Chondrocyte (in vitro differentiated cells): ENCODE measurements at places on chromosomes 12 and 14. TPM values are rescaled to one million over a fixed set of nuclear protein-coding genes. Genes with fewer than 3 reads are reported as not detected.

The GLIPR1 gene
- total RNA-seq: 71.3 to 123 TPM (median 119 TPM) in 3 replicates

DNA sequence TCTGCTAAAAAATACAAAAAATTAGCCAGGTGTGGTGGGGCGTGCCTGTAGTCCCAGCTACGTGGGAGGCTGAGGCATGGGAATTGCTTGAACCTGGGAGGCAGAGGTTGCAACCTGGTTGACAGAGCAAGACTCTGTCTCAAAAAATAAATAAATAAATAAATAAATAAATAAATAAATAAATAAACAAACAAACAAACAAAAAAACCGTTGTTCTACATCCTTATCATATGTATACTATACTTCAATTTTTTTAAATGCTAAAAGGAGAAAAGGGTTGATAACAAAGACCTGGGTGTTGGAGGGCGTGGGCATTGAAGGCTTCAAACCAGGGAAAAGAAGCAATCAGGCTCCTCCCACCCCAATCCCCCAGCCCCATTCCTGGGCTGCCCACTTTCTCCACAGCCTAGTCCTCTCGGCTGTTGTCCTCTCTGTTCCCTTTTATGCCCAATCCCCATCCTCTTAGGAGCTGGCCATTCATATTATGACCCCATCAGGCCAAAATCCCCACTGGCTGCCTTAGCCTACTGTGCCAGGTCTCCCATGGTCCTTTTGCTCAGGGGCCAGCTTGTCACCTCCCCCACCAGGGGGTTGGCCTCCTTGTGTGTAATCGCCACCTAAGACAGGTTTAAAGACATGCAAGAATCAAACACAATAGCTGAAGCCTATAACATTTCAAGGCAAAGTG is 30.2 kb downstream of the CLMN start:
- no peak for DNase-seq
- no peak overlapping the region for H3K4me3 ChIP-seq
- H3K36me3 ChIP-seq: no peaks in the 10 kb centered on the region
- H3K27me3 ChIP-seq: no peaks in the 10 kb centered on the region

- H3K36me3 ChIP-seq: peaks cover 5% of the 10 kb centered on the region
- H3K27ac ChIP-seq: no peak overlapping the region
- peaks cover 25% of the 10 kb centered on the region for H3K4me1 ChIP-seq
- peak; percentile 56 for DNase-seq
- H3K4me3 ChIP-seq: no peak overlapping the region
- H3K27me3 ChIP-seq: no peaks in the 10 kb centered on the region
Measured at GRCh38 chr12:78119351-78119918, 288.7 kb downstream of the NAV3 start.

The STXBP6 gene
- 1.7 to 11.5 TPM (median 1.8 TPM) in 3 replicates for total RNA-seq

GRCh38 chr12:61713121-61713520 is 547.1 kb upstream of the USP15 start:
- no peak overlapping the region for H3K27ac ChIP-seq
- H3K27me3 ChIP-seq: no peaks in the 10 kb centered on the region
- H3K4me3 ChIP-seq: no peak overlapping the region
- H3K4me1 ChIP-seq: no peaks in the 10 kb centered on the region
- DNase-seq: no peak

DNA sequence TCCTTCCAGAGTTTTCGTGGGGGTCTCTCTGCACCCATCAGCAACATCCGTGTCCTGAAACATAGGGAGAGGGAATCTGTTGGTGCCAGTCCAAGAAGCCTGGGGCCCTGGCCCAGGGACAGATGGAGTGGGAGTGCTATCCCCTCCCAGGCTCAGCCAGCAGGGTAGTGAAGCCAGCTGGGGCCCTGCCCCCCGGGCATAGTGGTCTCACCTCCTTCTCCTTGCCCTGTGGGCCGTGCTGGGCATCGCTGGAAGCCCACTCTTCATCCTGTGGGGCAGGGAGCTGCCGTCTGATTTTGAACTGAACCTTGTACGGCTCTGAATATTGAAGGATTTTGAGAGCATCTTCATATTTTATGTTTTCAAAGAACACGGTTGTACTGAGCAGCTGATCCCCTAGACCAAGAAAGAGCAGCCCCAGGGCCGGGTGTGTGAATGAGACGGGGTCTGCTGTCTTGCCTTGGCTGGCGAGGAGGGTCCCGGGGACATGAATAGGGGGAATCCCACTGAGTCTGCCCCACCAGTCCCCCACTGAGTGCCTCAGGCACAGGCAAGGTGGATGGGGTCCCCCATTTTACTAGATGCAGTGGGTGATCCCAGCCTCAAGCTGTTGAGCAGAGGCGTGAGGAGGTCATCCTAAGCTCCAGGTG is 23.3 kb downstream of the AHNAK2 start:
- H3K27me3 ChIP-seq: no peaks in the 10 kb centered on the region
- peaks cover 47% of the 10 kb centered on the region for H3K36me3 ChIP-seq
- H3K4me1 ChIP-seq: peaks cover 19% of the 10 kb centered on the region
- DNase-seq: peak; percentile 78
- no peak overlapping the region for H3K27ac ChIP-seq

DNA sequence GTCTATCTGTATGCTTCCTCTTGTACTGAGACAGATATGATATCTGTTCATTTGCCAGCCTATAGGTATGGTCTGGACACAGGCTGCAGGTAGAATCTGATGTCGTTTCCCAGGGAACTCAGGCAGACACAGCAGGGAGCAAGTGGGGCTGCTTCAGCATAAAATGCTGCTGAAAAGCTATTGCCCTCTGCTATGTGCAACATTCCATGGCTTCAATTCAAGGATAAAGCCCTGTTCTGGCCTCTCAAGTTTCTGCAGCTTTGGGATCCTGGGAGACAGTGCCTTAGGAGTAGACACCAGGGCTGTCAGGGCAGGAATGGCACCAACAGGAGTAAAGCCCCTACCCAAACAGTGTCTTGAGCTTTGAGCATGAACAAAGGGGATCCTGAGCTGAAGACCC is 173.5 kb downstream of the SLC41A2 start:
- peak overlapping the region; percentile 75 for H3K27ac ChIP-seq
- peaks cover 8% of the 10 kb centered on the region for H3K4me1 ChIP-seq
- no peaks in the 10 kb centered on the region for H3K36me3 ChIP-seq
- no peak for DNase-seq
- H3K27me3 ChIP-seq: no peaks in the 10 kb centered on the region
- no peak overlapping the region for H3K4me3 ChIP-seq

DNA sequence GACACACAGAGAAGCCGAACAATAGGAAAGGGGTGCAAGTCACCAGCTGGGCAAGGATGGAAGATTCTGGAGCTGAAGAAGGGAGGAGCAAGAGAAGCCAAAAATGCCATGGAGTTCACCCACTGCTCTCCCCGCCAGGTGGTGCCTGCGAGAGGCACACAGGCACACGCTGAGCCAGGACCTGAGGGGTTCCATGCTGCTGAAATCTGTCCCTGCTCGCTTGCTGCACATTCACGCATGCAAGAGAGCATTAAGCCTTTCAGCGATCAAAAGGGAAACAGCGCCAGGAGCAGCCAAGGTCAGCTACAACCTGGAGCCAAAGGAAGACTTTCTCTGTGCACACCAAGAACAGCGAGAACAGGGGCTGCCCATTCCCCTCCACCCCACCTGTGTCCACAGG is 104.1 kb downstream of the ANO2 start:
- H3K27me3 ChIP-seq: no peaks in the 10 kb centered on the region
- no peaks in the 10 kb centered on the region for H3K36me3 ChIP-seq
- no peaks in the 10 kb centered on the region for H3K4me1 ChIP-seq

The TMEM229B gene
- total RNA-seq: 1.3 to 2.9 TPM (median 1.7 TPM) in 3 replicates

- H3K4me1 ChIP-seq: peaks cover 57% of the 10 kb centered on the region
- no peak overlapping the region for H3K4me3 ChIP-seq
- peak; percentile 59 for DNase-seq
- H3K36me3 ChIP-seq: no peaks in the 10 kb centered on the region
- no peak overlapping the region for H3K27ac ChIP-seq
- H3K27me3 ChIP-seq: no peaks in the 10 kb centered on the region
Measured at GRCh38 chr12:124564232-124564958, 3.0 kb downstream of the NCOR2 start.

The MSI1 gene
- total RNA-seq: 2.5 to 2.8 TPM (median 2.6 TPM) in 3 replicates

DNA sequence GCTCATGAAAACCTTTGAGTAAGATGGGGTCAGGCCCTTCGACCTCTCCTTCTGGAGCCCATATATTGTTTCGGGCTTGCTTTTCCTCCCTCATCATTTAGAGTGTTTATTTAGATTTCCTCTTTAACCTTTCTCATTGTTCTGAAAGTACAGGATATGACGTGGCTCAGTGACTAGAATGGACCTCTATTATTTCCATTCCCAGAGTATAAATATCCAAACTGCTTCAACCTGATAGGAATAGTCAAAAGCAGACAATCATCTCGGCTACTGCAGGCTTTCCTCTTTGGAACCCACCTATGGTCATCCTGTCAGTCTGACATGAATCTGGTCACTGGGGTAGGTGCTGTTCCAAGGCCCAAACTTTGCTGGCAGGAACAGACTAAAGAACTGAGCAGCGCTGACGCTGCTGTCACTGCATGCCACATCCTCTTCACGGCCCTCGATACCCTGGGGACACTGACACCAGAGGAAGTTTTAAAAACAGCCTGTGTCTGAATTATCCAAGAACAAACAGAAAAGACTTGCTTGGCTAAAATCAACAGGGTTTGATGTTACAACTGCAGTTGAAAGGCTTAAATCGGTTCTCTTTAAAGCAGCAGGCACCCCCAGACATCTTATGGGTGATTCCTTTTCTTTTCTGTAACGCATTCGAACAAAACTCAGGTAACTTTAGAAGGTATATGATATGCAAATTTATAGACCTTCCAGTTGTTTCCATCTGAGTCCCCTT is 5.0 kb upstream of the DDX47 start:
- H3K36me3 ChIP-seq: no peaks in the 10 kb centered on the region
- no peaks in the 10 kb centered on the region for H3K27me3 ChIP-seq
- peak overlapping the region; percentile 28 for H3K4me3 ChIP-seq
- peak overlapping the region; percentile 78 for H3K27ac ChIP-seq

- peaks cover 19% of the 10 kb centered on the region for H3K4me1 ChIP-seq
- DNase-seq: no peak
- H3K27me3 ChIP-seq: no peaks in the 10 kb centered on the region
- peaks cover 19% of the 10 kb centered on the region for H3K36me3 ChIP-seq
- no peak overlapping the region for H3K4me3 ChIP-seq
Measured at GRCh38 chr12:6772726-6773589, 638 bp downstream of the LAG3 start.

GRCh38 chr12:53806721-53807120 is 54.9 kb upstream of the CISTR start:
- H3K27me3 ChIP-seq: peaks cover 41% of the 10 kb centered on the region
- no peak overlapping the region for H3K4me3 ChIP-seq
- DNase-seq: no peak

- peaks cover 12% of the 10 kb centered on the region for H3K36me3 ChIP-seq
- peak overlapping the region; percentile 92 for H3K27ac ChIP-seq
- no peak for DNase-seq
- H3K4me3 ChIP-seq: peak overlapping the region; percentile 17
- H3K4me1 ChIP-seq: peaks cover 48% of the 10 kb centered on the region
- no peaks in the 10 kb centered on the region for H3K27me3 ChIP-seq
Measured at GRCh38 chr12:27330846-27331245, 1.8 kb upstream of the BMAL2 start.

- H3K36me3 ChIP-seq: no peaks in the 10 kb centered on the region
- H3K4me3 ChIP-seq: peak overlapping the region; percentile 100
- H3K4me1 ChIP-seq: peaks cover 51% of the 10 kb centered on the region
- no peak for DNase-seq
- peak overlapping the region; percentile 100 for H3K27ac ChIP-seq
Measured at GRCh38 chr12:93379981-93380361, 2.2 kb downstream of the NUDT4 start.

DNA sequence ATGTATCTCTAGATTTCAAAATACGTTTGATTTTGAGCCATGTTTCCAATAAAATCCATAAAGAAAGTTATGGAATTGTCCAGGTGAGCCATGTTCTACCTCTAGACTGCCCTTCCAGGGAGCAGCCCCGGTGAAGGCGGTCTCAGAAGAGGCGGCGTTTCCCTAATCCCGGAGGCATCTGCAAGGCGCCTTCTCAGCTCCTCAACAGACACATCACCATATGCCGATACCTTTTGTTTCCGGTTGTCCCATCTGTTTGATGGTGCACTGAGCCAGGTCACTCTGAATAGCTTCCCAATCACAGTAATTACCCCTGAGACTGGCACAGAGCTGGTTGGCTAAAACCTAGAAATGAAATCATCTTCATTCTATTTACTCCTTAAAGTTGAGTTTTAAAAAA is 305.5 kb upstream of the FKBP4 start:
- peaks cover 18% of the 10 kb centered on the region for H3K36me3 ChIP-seq
- no peak overlapping the region for H3K27ac ChIP-seq
- H3K27me3 ChIP-seq: no peaks in the 10 kb centered on the region
- no peak for DNase-seq

GRCh38 chr14:55556929-55557623 is 22.9 kb upstream of the KTN1 start:
- H3K27ac ChIP-seq: peak overlapping the region; percentile 87
- peaks cover 4% of the 10 kb centered on the region for H3K36me3 ChIP-seq
- no peaks in the 10 kb centered on the region for H3K27me3 ChIP-seq
- H3K4me1 ChIP-seq: peaks cover 13% of the 10 kb centered on the region
- DNase-seq: no peak
- H3K4me3 ChIP-seq: no peak overlapping the region

The TAS2R14 gene
- 2.4 to 4.0 TPM (median 2.6 TPM) in 3 replicates for total RNA-seq

The AQP6 gene
- not detected in 3 replicates for total RNA-seq

DNA sequence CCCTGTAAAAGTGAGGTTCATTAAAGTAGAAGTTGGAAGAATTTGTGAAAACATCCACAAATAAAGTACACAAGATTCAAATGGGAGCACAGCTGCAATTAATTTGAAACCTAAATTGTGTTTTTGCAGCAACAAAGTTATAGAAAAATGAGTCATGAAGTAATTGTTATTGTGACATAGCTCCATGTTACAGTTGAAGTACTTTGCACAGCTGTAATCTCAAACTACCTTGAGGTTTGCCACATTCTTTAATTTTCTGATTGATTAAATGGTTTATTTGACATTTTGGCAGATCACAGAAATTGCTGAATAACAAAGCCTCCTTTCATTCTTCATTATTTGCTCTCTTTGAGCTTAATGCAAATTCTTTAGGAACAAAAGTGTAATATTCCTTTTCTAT is 111.3 kb downstream of the RMST start:
- no peak for DNase-seq
- no peaks in the 10 kb centered on the region for H3K4me1 ChIP-seq
- H3K27me3 ChIP-seq: no peaks in the 10 kb centered on the region
- no peak overlapping the region for H3K4me3 ChIP-seq
- no peaks in the 10 kb centered on the region for H3K36me3 ChIP-seq

DNA sequence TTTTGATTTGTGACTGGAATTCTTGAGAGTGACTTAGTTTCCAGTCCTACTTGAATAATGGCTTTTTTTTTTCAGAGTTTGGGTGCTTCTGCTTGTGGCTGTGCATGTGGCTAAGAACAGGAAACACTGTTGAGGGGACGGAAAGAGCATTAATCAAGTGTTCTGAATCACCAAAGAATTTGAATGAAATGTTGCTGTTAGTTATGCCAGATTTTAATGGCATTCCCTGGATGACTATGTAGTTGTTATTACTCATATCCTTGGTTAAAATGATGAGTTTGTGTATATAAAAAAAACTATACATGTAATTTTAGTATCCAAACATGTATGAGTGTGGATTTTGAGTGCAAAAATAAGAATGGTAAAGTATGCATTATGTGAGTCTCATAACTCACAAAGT is 347.9 kb downstream of the BCAT1 start:
- H3K27me3 ChIP-seq: no peaks in the 10 kb centered on the region
- H3K27ac ChIP-seq: peak overlapping the region; percentile 85
- peaks cover 6% of the 10 kb centered on the region for H3K4me1 ChIP-seq
- no peaks in the 10 kb centered on the region for H3K36me3 ChIP-seq
